Activated CD4-positive, alpha-beta T cell treated with anti-CD3 and anti-CD28 coated beads, Interleukin-10, Interleukin-2, amounts not matched to agents 100 ng/mL and 50 ng/mL, durations not matched to agents 16 hours and 8 hours (primary cell): ENCODE measurements at places on chromosomes 1 and 21.

DNA sequence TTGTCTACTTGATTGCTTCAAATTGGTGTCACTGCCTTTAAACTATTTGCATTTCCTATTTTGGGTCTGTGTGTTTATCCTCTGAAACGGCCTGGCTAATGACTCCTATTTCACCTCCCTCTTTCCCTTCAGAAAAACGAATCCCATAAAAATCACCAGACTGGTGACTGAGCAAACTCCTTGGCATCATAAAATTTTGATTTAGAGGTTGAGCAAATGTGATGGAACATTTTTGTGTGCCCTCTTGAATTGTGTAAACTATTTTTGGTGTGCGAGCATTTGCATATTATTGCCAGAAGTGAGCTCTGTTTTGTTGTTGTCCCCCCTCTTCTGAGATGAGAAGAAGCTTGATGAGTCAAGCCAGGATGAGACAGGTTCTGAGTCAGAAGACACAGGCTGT, 316.1 kb downstream of the AJAP1 start:
- DNase-seq = no peak

GRCh38 chr1:230743899-230744298, 3.3 kb upstream of the CAPN9 start:
- DNase-seq = no peak

- no peak for DNase-seq
Measured at GRCh38 chr1:91053630-91054029, 31.8 kb upstream of the ZNF644 start.

DNA sequence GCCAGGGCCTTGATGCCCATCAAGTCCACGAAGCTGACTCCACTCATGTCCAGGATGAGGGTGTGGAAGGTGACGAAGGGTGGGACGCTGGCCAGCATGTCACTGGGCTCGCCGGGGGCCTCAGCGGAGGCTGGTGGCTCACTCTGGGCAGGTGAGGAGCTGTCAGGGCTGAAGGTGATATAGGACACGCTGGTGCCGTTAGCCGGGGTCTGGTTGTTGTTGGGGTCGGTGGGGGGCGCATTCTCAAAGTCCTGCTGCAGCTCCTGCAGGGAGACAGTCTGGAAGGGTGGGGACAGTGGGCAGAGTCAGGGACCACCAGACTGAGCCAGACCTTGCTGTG, 21.7 kb downstream of the SLC26A9 start:
- DNase-seq = no peak

DNA sequence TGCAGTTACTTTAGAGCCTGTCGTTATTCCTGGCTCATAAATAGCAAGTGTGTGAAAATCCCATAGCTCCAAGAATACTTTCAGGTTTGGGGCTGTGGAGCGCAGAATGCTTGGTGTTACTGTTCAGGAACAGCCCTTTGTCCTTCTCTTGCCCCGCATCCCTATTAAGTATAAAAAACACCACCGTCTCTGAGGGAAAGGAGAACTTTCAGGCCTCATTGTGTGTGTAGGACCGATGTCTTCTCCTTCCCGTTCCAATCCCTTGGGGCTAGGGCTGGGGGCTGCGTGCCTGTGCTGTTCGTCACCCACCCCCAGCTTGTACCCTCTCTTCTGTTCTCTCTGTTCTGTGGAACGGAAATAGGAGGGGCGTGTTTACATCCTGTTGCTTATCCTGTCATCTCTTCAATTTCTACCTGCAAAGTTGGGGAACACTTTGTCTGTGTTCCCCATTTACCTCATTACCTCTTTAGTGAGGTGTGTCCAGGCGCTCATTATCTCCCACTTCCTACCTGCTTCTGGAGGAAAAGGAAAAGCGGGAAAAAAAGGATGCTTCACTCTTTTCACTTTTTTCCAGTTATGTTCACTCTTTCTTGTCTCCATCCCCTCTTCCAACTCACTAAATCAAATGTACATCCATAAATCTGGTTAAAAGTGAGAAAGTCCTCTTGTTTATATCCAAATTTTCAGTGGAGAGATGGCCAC, 788 bp upstream of the TXNIP start:
- peak; percentile 72 for DNase-seq

DNA sequence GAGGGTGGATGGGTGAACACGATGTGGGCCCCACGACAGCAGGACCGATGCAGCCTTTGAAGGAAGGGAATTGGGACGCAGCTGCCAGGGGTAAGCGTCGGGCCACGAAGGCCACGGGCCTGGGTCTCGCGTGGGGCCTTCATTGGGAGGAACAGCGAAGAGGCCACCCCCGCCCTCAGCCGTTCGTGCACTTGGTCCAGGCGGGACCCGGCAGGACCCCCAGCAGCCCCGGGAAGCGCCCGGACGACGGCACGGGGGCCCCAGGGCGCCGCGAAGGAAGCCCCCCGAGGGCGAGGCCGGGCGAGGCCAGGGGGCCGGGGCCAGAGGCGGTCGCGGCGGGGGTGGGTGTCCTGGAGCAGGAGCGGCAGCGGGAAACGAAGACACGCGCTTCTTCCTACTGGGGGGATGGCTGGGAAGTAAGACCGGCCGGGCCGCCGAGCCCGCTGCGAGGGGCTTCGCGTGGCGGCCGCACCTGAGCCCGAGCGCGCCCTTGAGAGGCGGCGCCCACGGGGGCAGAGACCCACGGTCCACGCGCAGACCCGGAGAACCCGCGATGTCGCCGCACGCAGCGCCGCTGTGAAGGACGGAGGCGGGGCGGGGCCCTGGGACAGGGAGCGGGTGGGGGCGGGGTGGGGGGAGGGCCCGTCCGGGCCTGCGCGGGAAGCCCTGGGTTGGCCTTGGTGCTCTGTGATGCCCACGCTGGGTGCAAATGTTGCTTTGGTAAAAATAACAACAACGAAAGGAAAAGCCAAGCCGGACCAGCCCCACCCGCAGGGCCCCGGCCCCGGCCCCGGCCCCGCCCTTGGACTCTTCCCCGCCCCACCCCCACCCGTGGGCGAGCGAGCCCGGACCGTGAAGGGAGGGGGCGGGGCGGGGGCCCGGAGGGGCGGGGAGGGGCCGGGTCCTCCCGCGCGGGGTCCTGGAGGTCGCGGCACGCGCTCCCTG, 56.0 kb upstream of the ADARB1 start:
- DNase-seq = no peak
